Fibroblast of mammary gland (primary cell): ENCODE measurements at places on chromosomes 4 and X.
A peak's percentile ranks its signal among the peaks of the same experiment; 100 is the strongest.

- DNase-seq: no peak
Measured at GRCh38 chrX:133390676-133391075, 24.6 kb downstream of the GPC4 start.

DNA sequence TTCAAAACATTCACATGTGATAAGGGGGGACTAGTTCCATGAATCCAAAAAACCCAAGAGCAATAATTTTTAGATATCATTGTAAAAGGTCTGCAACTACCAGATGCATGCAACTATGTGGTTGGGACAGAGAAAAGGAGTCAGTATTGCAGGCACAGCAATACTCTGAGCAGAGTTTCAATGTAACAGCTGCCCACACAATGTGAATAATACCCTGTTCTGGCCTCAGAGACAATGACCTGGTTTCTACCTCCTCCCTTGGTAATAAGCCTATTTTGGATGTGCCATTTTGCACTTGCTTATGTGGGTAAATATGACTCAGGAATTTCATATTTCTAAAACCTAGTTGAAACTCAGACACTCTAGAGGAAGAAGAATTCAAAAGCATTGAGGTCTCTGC is 194.8 kb upstream of the RASGEF1B start:
- no peak for DNase-seq

DNA sequence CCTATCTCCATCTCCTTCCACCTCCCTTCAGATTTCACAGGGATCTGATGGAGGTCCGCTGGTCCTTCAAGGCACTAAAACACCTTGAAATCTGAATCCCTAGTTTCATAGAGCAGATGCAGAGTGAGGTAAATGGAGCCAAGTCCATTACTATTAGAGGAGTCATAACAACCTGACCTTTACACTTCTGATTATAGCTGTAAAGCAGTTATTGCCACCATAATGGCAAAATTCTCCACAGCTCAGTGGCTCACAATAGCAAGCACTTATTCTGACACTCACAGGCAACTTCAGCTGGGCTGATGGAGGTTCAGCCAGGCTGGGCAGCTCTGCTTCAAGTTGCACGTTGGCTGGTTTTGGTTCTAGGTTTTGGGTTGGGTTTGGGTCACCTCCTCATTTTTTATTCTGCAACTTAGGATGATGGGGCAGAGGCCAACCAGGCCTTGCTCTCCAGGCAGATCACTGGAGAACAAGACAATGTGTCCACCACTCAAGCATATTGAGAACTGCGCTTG is 51.4 kb upstream of the LRAT start:
- DNase-seq: no peak

GRCh38 chr4:56246233-56246610 is 141.1 kb downstream of the AASDH start:
- no peak for DNase-seq

DNA sequence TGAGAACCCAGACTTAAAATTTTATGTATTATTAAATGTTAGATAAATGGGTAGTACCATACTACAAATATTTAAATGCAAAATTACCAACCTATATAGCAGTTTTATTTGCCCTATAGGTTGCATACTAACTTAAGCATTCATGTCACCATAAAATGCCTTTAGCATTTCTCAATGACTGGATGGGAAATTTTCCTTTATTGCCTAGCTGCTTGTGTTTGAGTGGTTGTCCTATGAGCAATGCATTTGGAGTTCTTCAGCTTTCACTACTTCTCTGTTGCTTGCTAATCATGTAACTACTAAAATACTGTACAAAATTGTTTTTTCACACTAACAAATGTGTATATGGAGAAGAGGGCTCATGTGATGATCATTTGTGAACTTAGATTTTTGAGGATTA is 44.2 kb upstream of the CEP135 start:
- no peak for DNase-seq

DNA sequence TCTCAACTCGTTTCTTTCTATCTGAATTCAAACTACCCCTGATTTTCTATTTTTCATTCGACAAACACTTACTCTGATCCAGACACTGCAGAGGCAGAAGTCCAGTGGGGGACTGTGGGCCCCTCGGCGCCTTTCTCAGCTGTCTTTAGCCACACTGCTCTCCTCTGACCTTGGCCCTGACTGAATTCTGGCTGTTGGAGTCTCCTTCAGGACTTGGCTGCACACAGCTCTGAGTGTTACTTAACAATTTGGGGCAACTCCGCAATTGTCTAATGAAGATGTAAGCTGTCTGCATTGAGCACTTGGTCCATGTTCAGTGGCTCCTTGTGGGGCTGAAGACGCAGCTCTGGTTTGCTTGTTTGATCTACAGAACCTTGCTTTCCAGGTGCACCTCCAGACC is 57.3 kb upstream of the ACSL1 start:
- DNase-seq: no peak

- DNase-seq: peak; percentile 80
Measured at GRCh38 chr4:128483816-128484215, 196.2 kb upstream of the PGRMC2 start.

GRCh38 chr4:124173912-124174311 is 538.6 kb downstream of the ANKRD50 start:
- DNase-seq: peak; percentile 47

GRCh38 chr4:22498866-22499265 is 17.0 kb downstream of the ADGRA3 start:
- DNase-seq: no peak

- DNase-seq: no peak
Measured at GRCh38 chrX:110041980-110042379, 39.1 kb downstream of the TMEM164 start.

DNA sequence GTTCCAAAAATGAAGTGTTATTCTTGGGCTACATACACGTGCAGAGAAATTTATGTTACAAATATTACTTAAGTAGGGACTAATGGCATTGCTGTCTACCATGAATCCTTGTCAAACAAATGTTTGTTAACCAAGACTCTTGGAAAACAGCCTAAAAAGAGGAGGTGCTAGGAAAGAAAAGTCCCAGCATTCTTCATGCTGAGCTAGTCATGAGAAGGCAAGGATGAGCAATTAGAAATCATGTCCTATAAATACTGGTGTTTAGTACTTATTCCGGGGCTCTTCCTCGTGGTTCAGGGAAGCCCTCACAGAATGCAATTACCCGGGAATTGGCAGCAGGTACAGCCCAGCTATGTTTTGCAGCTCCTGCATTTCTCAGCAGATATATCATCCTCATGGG is 378.1 kb upstream of the FTHL17 start:
- peak; percentile 53 for DNase-seq

- peak; percentile 15 for DNase-seq
Measured at GRCh38 chr4:112520598-112521122, 4.7 kb upstream of the NEUROG2 start.

- peak; percentile 74 for DNase-seq
Measured at GRCh38 chr4:150211799-150212445, 133.7 kb downstream of the DCLK2 start.

GRCh38 chr4:27684610-27685011 is 824.0 kb downstream of the STIM2 start:
- peak; percentile 61 for DNase-seq

GRCh38 chr4:106444557-106444956 is 76.0 kb upstream of the GIMD1 start:
- no peak for DNase-seq

DNA sequence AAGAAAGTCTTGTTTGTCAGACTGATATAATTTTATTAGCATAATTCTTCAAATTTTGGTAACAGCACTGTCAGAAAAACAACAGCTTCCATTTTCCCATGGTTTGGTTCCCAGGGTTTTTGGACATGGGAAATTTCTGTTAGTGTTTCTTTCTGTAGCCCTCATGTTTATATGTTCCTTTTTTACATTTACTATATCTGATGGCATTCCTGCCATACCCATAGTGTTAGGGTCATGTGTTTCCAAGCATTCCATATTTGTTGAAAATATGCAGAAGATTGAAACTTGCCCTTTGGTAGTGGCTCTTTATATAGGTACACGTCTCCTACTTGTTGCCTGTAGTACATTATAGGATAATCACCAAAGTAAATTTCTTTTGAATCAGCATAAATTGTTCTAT is 65.8 kb downstream of the PDLIM5 start:
- no peak for DNase-seq

GRCh38 chr4:85102606-85103005 is 136.1 kb upstream of the WDFY3 start:
- no peak for DNase-seq

- no peak for DNase-seq
Measured at GRCh38 chrX:154525606-154526490, 9.8 kb upstream of the FAM3A start.

DNA sequence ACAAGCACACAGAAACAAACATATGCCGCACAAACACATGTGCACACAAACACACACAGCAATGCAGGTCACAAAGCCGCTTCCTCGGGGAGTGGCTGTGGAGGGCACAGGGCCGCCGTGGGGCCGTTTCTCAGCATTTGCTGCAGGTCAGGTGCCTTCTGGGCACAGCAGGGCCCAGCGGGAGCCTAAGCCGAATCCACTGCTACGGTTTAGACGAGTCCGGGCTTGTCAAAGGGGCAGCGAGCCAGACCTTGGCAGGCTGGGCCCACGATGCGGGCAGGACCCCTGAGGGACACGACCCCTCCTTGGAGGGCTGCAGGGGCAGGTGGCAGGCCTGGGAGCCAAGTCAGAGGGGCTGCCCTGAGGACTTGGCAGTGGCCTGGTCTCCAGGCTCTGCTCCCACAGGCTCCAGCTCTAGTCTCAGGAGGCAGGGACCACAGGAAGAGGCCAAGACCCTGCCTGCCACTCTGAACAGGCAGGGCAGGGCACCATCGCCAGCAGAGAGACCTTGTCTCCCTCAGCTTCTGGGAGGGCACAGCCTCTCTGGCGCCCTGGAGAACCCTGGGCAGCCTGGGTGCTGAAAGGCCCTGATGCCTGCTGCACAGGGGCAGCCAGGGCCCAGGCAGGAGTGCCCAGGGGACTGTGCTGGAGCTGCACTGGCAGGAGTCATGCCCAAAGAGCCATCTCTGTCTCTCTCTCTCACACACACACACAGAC is 5.5 kb upstream of the ATP2B3 start:
- no peak for DNase-seq

GRCh38 chr4:98641376-98641775 is 17.0 kb downstream of the TSPAN5 start:
- no peak for DNase-seq

DNA sequence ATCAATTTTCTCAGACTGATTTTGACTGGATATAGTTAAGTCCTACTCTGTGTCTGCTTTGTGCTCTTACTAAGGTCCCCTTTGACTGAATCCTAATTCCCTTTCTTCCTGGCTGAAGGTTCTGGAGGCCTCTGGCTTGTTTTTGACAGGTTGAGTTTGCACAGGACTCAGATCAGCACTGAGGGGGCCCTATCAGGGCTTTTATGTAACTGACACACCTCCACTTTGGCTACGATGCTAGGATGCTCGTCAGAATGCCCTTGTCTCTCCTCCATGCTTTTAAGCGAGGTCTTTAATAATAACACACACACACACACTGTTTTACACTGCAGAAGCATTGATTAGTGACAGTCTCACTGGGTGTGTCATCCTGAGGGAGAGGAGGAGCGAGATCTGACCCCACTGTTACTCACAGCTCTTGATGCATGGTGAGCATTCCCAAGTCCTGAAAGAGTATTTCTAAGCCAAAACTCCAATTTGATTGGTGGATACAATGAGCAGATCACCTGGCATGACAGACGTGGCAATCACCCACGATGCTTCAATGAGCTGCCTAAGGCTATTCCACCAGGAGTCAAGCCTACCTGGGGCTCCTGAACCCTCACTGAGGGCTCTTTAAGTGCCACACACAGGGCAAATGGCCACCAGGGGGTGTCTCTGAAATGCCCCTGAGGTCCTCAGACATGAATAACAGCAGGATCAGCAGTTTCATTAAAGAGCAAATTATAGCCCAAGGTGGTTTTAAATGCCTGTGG is 130.4 kb upstream of the CPEB2 start:
- DNase-seq: peak; percentile 40

DNA sequence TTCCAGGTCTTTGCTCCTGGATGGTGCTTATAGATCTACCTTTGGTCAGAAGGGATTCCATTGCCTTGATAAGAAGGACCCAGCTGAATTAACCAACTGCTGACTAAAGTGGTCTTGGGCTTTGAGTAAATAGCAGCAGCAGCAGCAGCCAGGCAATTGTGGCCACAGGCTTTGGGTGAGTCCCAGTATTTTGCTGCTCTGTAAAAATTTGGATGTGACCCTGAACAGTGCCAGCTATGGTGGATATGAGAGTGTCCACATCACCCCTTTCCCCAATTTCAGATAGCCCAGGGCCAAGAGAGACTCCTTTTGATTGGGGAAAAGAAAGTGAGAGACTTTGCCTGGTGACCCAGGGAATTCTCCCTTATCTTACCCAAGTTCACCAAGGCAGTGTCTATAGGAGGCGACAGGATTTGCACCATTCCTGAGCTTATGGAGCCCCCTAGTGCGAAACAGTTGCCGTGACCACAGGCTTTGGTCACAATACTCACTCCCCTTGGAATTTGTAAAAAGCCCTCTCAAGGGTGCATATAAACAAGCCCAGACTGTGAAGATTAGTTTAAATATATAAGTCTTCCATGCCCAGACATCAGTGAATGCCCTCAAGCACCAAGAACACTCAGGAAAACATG is 518.0 kb downstream of the TMA16 start:
- peak; percentile 34 for DNase-seq

GRCh38 chrX:11059933-11060332 is 51.2 kb upstream of the HCCS start:
- DNase-seq: peak; percentile 21

- DNase-seq: no peak
Measured at GRCh38 chr4:78799551-78800495, 23.7 kb downstream of the BMP2K start.

DNA sequence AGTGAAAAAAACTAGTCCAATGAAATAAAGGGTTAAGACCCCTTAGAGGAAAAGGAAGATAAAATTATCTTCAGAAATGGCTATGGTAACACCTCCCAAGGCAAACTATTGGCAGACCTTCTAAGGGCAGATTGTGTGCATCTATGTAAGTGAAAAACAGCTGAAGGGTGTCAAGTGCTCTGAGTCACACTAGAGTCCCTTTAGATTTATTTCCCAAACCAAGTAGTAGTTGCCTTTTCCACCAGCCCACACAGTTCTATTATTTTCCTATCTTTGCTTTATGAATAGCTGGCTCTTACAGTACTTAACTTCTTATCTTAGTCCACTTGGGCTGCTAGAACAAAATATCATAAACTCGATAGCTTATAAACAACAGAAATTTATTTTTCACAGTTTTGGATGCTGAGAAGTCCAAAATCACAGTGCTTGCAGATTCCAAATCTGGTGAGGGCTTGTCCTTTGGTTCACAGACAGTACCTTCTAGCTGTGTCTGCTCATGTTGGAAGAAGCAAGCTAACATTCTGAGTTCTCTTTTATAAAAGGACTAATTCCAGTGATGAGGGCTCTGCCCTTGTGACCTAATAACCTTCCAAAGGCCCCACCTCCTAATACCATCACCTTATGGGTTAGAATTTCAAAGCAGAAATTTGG is 143.6 kb downstream of the GRID2 start:
- no peak for DNase-seq

- DNase-seq: peak; percentile 18
Measured at GRCh38 chrX:31656013-31656412, 584.2 kb upstream of the FTHL17 start.

GRCh38 chr4:19025031-19025430 is 1003.5 kb upstream of the LCORL start:
- no peak for DNase-seq

- no peak for DNase-seq
Measured at GRCh38 chr4:39363773-39364393, 2.3 kb downstream of the RFC1 start.
